Right forelimb (tissue), 1 donor: ENCODE measurements at places on chromosomes 7 and 10.

DNA sequence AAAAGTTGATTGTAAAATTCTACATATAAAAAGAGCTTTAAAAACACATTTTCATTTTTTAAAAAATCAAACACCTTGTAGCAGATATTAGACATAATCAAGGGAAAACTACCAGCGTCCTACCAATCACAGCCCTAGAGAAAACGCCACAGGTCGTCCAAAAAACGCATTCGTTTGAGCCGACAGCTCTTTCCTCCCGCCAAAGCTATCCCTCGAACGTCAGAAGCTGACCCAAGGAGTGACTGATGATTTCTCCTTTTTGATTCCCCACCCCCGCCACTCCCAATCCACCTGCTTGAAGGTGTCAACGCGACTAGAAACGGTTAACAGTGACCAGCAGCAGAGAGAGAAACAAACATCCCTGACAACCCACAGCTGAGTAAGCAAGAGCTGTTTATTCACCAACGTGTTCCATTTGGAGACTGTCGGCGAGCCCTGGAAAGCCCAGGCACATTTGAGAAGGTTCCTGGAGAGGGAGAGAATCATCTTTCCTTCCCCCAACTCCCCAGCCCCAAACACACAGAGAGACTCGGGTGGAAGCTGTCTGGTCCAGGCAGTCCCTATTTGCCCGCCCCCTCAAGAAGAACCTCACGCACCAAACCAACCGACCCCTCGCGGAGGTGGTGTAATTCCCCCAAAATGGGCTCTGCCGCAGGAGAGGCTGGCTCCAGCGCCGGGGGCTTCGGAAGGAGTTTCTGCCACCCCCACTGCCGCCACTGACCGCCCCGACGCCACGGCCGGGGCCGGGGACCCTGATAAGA, 622 bp downstream of the CPEB3 start:
- no peak for DNase-seq

GRCh38 chr10:75395932-75396630, 5.5 kb downstream of the ZNF503 start:
- DNase-seq = peak; percentile 60

- DNase-seq = no peak
Measured at GRCh38 chr7:158238616-158239289, 348.9 kb downstream of the PTPRN2 start.

DNA sequence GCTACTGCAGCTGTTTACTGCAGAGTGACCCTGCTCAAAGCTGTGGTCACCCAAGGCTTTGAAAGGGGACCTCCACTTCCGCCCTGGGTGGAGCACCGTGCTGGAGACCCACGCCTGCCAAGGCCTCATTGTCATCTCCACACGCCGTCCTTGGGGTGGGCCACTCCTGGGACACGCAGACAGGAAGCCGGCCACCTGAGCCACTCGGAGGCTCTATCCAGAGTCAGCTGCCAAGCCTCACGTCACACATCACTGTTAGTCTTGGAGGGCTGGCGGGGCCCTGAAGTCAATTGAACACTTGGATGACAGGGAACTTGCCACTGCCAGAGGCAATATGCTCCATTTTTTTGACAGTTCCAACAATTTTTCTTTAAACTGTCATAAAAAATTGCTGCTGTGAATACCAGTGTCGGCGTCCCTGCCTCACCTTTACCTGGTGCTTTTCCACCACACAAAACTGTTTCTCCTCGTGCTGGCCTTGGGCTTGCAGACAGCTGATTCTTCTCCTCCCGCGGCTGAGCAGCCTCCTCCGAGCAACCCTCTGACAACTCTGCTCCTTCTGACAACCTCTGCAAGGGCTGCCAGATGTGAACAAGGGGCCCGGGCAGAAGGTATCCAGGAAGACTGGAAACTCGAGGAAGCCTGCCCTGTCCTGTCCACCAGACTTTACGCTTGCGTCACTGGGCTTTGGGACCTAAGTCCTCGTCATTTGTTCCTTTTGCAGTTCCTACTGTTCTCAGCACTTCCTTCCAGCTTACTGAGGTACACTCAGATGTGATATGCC, 81.9 kb downstream of the EGFR start:
- DNase-seq = peak; percentile 83

DNA sequence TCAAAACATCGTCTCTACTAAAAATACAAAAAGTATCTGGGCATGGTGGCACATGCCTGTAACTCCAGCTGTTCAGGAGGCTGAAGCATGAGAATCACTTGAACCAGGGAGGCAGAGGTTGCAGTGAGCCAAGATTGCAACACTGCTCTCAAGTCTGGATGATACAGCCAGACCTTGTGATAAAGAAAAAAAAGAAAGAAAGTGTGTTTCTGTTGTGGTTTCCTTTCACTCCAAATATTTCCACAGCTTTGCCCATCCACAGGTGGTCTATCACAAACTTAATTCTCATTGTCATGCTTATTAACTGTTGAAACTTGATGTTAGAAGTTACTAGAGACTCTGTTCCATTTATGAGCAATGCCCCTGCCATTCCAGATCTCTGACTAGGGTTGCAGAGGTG, 316.0 kb upstream of the SEMA3C start:
- DNase-seq = no peak

DNA sequence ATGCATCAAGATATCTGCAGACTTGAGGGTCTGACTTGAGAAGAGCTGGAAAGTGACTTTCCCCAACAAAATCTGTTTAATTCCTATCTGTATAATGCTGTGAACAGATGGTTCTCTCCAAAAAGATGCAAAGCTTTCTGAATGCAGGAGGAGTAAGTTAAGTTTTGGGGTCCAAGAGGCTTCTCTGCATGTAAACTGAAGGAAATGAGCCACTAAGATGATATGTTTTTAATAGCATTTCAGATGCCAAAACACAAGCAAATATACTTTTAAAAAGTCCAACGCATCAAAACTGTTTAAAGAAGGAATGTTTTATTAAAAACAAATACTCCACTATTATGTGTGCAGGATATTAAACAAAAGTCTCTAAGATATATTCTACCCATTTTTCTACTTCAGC, 137.0 kb downstream of the STRA8 start:
- no peak for DNase-seq

DNA sequence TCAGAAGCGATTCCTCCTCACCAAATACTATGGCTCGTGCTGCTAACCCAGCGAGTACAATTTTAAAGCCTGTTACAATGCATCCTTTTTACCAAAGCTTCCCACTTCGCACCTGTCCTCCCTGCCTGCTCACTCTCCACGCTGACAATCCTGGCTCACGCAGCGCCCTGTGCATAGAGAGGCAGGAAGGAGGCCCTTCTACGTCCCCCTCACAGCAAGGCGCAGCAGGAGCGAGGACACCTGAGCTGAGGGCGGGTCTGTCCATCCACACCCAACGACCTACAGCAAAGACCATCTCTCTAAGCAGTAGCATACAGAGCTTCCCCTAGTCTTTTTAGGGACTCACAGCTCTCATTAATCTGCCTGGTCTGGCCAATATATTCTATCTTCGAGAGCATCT, 46.0 kb downstream of the MKI67 start:
- DNase-seq = no peak

DNA sequence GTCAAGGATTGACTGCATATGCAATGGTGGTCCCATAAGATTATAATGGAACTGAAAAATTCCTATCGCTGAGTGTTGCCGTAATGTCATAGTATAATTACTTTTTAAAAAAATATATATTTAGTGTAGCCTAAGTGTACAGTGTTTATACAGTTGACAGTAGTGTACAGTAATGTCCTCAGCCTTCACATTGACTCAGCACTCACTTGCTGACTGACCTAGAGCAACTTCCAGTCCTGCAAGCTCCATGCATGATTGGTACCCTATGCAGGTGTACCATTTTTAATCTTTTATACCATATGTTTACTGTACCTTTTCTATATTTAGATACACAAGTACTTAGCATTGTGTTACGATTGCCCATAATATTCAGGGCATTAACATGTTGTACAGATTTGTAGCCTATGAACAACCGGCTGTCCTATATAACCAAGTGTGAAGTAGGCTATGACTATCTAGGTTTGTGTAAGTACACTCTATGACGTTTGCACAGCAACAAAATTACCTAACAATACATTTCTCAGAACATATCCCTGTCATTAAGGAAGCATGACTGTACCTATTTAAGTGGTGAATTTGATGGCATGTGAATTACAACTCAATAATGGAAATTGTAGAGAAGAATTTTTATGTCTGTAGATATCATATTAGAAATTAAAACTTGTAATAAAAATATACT, 40.9 kb downstream of the CCNY start:
- no peak for DNase-seq

DNA sequence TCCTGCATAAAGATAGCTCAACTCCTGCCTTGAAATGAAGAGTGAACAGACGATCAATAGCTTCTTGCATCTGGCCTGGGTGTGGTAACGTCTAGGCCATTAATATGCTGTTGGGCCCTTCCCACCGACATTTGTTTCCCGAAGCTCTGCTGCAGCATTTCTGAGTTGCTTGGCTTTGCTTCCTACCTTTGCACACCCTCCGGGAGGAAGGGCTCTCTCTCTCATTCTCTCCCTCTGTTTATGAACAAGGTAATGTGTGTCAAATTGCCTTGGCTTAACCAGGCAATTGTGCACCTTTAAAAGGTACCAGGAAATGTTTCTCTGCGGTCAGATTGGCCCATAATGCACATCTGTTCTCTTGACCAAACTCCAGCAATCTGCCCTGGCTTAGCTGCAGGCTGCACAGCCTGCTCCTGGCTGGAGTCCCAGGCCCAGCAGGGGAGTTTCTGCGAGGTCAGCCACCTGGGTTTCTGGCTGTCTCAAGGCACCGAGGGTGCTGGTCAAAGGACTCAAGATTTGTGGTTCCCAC, 223.7 kb downstream of the SNX10 start:
- DNase-seq = no peak

- DNase-seq = no peak
Measured at GRCh38 chr7:151725844-151726651, 150.9 kb downstream of the PRKAG2 start.

DNA sequence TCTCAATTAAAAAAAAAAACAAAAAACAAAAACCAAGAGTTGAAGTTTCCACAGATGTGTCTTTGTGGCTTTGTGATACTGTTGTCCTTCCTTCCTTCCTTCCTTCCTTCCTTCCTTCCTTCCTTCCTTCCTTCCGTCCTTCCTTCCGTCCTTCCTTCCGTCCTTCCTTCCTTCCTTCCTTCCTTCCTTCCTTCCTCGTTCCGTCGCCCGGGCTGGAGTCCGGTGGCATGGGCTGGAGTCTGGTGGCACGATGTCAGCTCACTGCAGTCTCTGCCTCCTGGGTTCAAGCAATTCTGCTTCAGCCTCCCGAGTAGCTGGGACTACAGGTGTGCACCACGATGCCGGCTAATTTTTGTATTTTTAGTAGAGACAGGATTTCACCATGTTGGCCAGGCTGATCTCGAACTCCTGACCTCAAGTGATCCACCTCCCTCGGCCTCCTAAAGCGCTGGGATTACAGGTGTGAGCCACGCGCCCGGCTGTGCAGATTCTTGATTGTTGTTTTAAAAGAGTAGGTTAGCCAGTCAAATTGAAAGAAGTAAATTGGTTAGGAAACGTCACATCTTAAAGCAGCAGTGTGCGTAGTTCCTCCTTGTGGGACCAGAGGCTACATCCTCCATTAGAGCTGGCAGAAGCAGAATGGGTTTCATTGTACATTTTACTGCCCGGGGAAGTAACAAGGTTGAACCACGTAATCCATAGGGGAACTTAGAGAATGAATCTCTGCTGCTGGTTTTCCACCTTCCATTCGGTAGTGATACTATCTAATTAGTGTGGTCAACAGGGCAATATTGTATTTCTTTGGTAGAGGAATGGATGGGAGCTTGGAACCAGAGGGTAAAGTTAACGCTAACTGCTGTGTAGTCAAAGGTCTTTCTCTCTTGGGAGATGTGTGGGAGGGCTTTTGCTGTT, 20.6 kb downstream of the DNAJB6 start:
- no peak for DNase-seq

GRCh38 chr7:122616951-122617350, 82.0 kb downstream of the RNF133 start:
- no peak for DNase-seq

GRCh38 chr10:70054902-70055301, 2.3 kb downstream of the MACROH2A2 start:
- DNase-seq = no peak

- DNase-seq = peak; percentile 59
Measured at GRCh38 chr10:48289501-48290238, 15.2 kb upstream of the FRMPD2 start.

DNA sequence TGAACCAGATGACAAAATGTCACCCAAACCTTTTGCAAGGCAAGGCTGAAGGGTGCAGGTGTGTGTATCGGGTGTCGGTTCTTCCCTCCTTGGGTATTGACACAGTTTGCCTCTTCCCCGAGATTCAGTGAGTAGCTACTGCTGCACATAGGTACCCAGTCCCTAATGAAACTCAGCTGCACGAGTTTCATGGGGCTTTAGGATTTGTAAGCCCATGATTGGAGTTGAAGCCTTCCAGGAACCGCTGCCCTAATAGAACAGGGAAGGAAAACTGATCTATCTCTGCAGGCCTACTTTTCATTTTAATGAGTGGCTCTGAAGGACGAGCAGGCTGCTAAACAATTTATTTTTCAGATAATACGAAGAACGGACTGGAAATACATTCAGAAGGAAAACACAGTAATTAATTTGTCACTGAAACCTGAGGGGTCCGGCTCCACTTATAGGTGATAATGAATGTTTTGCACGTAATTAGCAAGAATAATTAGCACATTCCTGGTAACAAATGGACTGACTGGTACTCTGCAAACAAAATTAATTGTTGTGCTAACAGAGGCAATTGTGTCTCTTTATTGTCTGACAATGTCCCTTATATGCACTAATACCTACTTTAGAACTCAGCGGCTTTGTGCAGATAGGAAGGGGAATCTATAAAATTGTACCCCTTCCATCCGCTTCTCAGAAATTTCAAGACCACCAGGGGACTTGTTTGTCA, 49.6 kb upstream of the FZD8 start:
- no peak for DNase-seq

DNA sequence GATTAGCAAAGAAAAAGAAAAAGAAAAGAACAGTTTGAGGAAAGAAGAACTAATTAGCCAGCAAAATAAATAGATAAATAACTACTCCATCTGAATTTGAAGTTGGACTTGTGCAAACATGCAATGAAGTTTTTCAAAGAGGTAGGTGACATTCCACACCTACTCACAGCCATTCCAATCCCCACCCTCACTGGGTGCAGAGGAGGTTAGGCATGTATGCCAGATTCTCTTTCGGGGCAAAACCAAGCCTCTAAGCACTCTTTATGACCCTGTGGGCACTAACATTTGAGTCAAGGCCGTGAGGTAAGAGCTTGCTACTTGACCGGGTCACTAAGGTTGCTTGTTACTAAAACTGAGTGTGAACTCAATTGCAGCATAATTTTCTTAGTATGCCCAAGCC, 108.4 kb upstream of the SEMA3A start:
- no peak for DNase-seq

- no peak for DNase-seq
Measured at GRCh38 chr7:15837306-15837950, 150.9 kb upstream of the MEOX2 start.

DNA sequence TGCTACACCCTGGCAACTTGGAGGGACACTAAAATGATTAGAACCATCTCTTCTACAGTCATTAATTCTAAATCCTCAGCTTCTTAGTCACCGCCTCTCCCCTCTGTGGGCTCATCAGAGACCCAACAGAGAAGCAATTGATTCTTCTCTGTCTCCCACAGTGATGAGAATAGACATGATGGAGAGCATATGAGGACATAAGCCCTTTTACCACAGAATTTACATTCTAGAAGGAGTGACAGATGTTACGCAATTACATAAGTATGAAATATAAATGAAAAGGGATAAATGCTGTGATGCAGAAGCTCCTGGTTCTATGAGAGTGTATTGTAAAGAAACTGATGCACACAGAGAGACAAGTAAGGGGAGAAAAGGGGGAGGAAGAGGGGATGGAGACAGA, 18.1 kb upstream of the ABCB5 start:
- DNase-seq = no peak

GRCh38 chr10:62554632-62555199, 180.5 kb downstream of the ZNF365 start:
- no peak for DNase-seq
